ENCODE measurements at places on chromosomes 11 and 22.

DNA sequence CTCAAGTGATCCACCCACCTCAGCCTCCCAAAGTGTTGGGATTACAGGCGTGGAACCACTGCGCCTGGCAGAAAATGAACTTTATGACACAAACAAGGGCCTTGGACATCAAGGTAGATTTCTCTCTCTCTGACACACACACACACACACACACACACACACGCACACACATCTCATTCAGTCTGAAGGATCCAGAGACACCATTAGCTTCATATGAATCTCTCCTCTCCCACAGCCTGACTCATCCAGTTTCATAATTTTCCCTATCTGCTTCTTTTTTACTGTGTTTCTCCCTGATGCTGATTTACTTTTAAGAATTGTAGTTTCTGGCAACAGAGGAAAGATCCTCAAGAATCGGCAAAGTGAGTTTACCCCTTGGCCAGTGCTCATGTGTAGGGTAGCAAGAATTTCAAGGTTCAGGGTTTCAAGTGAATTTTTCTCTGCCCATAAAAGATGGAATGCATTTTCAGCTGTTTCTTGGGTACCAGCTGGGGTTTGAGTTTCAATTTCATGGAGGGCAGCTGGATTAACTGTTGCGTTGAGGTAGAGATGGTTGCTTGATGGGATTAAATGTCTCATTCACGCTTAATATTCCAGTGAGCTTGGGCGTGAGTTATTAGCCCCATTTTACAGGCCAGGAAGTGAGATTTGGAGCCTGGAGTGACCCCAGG is 3.5 kb downstream of the MYO18B start:
- DNase-seq = no peak

DNA sequence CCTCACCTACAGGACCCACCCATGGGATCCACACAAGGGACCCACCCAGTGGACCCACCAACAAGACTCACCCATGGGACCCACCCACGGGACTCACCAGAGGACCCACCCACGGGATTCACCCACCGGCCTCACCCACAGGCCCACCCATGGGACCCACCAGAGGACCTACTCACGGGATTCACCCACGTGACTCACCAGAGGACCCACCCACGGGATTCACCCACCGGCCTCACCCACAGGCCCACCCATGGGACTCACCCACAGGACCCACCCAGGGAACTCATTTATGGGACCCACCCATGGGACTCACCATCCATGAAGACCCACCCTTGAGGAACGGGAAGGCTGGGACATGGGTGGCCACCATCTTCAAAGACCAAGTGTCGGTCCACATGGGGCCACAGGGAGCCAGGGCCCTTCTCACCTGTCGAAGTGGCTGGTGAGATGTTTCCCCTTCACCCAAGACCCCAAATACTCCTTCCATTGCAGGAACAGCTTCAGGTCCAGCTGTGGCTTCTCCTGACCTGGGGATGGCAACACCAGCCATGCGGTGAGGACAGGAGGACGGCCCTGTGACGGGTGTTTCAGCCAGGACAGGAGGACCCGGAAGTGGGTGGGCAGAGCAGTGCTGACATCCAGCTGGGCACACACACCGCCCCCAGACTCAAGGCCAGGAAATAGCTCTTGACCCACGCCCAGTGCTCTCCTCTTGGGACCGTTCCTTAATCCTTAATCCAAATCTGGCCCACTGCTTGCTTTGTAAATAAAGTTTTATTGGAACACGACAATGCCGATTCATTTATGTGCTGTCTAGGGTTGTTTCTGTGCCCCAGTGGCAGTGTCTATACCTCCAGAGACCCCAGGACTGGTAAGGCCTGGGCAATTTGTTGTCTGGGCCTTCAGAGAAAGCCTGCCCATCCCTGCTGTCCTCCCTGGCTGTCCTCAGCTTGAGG is 1005.1 kb downstream of the BRD1 start:
- DNase-seq = no peak

DNA sequence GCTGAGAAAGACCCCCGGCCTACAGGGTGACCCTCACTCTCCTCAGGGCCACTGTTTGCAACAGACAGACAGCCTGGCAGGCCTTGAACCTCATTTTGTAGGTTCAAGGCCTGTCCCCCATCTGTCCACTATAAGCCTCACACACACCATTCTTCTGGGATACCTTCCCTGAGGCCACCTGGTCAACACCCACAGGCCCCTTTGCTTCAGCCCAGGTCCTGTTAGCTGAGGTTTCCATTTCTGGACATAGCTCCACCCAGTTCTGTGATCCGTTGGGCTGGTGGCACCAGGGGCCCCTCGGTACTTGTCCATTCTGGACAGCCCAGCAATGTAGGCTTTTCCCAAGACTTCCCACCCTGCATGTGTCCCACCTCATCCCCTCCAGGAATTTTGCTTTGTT is 3.1 kb downstream of the MIF start:
- DNase-seq = no peak

GRCh38 chr22:37633089-37633624 is 6.3 kb upstream of the SH3BP1 start:
- peak; percentile 79 for DNase-seq

- no peak for DNase-seq
Observed at GRCh38 chr22:42805016-42805997, 51.8 kb downstream of the ARFGAP3 start.

GRCh38 chr22:37310075-37310606 is 27.8 kb downstream of the CYTH4 start:
- no peak for DNase-seq

- no peak for DNase-seq
Observed at GRCh38 chr22:42056757-42057511, 13.7 kb downstream of the NAGA start.

DNA sequence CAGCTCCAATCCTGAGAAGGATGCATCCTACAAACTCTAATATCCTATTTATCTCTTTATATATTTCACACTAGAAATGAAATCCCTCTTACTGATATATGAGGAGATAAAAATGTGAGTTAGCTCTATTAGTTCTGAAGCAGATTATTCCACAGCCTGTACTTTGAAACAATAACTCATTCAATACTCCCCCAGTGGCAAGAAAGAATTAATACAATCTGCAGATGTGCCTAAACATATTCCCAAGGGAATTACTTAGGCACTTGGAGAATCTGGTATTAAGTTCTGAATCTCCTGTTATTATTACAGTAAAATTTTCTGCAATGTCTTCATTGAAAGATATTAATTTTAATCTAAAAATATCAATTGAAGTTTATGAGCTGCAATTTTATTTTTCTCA is 59.4 kb downstream of the DDI1 start:
- DNase-seq = no peak

- peak; percentile 5 for DNase-seq
Observed at GRCh38 chr22:43743131-43743530, 69.0 kb downstream of the EFCAB6 start.

DNA sequence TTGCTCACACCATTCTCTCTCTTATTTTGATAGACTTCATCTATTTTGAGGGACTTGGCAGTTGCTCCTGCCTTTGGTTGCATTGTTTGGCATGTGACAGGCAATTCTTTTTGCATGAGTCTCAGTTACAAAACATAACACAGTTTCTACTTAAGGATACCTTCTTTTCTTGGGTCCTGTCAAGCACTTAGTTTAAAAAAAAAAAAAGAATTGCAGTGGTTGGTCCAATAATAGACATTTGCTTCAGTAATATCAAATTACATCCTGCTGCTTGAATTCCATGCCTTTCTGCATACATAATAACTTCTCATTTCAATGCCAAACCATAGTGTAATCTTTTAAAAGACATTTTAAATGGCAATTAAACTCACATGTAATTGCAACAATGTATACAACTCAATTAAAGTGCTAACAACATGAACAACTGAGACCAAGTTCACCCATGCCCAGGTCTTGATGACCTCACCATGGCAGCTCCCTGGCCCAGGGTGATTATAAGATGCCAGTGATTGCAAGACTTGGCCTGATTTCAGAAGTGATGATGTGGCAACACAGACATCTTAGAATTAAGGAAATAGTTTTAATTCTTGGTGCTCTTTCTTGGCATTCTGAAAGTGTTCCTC is 32.2 kb upstream of the PLET1 start:
- no peak for DNase-seq

- no peak for DNase-seq
Observed at GRCh38 chr11:134665188-134665535, 253.1 kb upstream of the B3GAT1 start.

DNA sequence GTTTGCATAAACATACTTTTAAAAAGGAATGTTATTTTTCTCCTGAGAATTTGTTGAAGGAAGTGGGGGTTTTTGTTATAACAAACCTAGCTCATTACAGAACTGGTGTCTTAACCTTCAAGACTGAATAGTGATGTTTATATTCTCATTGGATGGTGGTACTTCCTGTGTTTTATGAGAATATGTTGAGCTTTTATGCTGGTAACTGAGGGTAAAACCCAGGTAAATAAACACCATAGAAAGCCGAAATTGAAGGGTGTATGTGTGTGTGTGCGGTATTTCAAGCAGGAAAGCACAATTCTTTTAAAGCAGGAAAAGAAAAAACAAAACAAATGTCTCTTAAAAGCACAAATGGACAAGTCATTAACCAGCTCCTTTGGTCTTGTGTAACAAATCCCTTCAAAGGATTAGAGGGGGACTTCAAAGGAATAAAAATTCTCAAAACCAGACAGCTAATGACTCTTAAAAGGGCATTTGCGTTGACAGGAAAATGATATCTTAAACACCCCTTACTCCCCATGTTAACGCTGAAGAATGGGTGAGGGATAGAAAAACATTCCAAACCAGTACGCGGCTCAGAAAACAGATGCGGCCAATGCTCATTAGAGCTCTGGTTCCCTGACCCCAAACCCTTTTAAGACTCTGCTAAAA is 23.8 kb downstream of the LMO2 start:
- DNase-seq = no peak

DNA sequence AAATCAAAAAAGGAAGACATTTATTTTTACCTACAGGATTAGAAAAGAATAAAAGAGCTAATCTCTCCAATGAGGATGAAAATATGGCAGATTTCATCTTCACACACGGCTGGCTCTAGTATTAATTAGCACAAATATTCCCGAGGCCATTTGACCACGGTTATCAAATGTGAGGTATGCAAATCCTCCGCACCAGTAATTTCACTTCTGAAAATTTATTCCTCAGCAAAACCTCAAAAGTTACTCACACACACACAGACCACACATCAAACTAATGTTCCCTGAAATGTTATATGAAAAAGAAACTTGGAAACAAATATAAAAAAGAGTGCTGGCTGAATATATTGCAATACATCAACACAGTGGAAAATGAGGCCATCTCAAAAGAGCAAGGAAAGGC is 32.8 kb downstream of the CELSR1 start:
- DNase-seq = no peak

GRCh38 chr11:74989260-74989638 is 516 bp downstream of the NEU3 start:
- peak; percentile 9 for DNase-seq

- DNase-seq = no peak
Observed at GRCh38 chr22:32487461-32487860, 12.8 kb downstream of the FBXO7 start.

DNA sequence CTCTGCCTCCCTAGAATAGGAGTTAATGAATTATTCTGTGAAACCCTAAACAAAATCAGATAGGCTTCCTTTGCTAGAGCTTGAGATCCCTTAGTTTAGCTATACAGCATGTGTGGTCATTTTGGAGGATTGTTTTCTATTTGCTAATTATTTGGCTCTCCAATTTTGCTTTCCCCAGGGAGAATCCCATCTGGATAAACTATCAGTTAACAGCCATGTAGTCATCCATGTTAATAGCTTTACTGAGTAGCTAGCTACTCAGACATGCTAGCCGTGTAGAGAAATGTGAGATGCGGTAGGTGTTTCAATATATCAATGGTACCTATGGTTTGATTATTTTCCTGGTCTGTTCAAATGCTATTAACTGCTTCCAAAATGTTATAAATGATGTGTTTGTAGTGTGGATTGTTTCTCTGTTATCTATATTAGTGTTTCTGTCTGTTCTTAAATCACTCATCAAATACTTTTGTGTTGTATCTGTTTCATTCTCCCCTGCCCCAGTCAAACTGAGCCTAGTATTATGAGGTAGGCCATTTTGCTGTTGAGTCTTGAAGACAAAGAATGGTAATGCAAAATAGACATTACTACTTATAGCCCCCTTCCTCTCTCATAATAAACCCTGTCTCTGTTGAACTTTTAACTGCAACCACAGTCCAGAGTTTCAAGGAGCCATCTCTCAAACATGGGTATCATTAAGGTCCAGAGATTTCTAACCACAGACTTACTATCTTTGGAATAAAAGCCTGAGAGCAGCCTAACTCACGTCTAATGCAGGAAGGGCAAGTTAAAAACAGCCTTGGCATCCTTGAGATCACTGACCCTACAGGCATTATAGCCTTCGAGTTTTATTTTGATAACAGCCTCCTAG is 56.1 kb upstream of the GRAMD1B start:
- DNase-seq = no peak

DNA sequence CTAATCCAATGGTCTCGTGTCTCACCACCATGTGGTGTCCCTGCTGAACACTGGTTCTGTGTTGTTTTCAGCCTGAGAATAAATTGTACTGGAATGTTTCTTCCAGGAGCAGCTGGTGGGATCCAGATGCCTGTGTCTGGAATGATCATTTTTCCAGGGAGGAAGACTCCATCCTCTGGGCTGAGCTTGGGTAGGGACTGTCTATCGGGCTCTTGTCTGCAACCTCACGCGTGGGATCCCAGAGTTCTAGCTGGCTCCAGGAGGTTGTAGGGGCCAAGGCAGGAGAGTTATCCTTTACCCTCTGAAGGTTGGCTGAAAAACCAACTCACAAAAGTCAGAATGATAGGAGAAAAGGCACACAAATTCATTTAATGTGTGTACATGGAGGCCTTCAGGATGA is 144.1 kb upstream of the B3GAT1 start:
- no peak for DNase-seq

DNA sequence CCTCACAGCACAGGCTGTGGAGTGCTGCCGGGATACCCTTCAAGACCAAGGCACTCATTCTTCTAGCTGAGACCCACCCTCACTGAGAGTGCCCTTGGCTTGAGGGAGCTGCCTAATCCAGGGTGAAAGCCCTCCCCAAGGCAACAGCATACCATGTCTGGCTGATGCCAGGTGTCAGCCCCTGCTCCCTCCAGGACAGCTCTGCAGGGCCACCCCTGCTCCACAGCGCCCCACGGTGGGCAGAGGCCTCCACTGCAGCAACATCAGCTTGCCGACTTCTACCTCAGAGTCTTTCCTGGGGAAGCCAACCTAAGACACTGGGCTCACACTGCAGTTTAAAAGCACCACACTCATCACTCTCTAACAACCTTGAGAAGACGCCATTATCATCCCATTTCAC is 29.0 kb downstream of the TTLL1 start:
- peak; percentile 20 for DNase-seq
